ENCODE measurements at places on chromosomes 16 and 17. TPM values are rescaled to one million over a fixed set of nuclear protein-coding genes. Genes with fewer than 3 reads are reported as not detected.

The NUP93 gene
- total RNA-seq: 155 TPM

The LGALS9 gene
- 3.7 TPM for total RNA-seq

The LLGL2 gene
- 14.4 TPM for total RNA-seq

The GUCY2D gene
- total RNA-seq: not detected

The RAB37 gene
- total RNA-seq: not detected

The PHOSPHO1 gene
- total RNA-seq: 88.6 TPM

The DHX38 gene
- total RNA-seq: 77.7 TPM

DNA sequence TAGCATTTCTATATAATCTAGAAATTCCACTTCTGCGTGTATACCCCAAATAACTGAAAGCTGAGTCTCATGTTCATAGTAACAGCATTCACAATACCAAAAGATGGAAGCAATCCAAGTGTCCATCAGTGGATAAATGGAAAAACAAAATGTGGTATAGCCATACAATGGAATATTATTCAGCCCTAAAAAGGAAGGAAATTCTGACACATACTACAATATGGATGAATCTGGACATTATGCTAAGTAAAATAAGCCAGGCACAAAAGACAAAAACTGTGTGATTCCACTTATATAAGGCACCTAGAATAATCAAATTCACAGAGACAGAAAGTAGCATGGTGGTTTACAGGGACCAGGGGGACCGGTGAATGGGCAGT lies 20.4 kb downstream of the HOXB1 start:
- DNase-seq: no peak
- H3K4me1 ChIP-seq: no peaks in the 10 kb centered on the region
- no peaks in the 10 kb centered on the region for H3K36me3 ChIP-seq
- peaks cover 10% of the 10 kb centered on the region for H3K27me3 ChIP-seq

- H3K4me3 ChIP-seq: no peak overlapping the region
- no peaks in the 10 kb centered on the region for H3K4me1 ChIP-seq
- no peak for DNase-seq
- H3K27ac ChIP-seq: no peak overlapping the region
- H3K27me3 ChIP-seq: peaks cover 13% of the 10 kb centered on the region
- H3K36me3 ChIP-seq: no peaks in the 10 kb centered on the region
Measured at GRCh38 chr16:21206550-21206949, 4.8 kb downstream of the ZP2 start.

DNA sequence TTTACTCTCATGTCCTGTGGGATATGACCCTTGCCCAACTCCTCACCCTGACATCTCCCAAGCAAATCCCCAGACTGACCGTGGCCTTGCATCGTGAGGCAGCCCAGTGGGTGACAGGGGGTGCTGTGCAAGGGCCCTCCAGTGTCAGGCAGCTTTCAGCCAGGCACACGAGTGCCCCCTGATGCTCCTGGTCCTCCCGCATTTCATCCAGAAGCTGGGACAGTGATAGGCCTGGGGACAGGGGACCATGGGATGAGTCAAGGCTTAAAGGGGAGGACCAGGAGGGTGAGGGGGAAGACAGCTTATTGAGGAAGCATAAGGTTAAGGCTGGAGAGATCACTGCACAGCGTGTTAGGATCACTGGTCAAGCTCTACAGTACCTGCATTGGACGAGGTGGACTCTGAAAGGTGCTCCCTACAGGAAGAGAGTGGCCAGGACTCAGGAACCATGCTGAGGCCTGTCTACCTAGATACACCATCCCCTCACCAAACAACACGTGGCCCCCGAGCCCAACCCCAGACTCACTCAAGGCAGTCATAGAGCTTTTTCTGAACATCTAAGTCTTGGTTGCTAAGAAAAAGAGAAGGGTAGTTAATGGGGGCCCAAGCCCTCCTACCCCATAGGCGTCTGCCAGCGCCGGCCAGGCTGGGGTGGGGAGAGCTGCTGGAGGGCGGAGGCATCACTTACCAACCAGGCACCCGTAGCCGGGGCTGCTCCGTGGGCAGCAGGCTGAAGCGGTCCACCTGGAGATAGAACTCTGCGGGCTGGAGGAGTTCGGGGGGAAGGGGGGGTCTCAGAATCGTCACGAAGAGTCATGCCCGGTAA lies 998 bp downstream of the ACD start:
- H3K27ac ChIP-seq: peak overlapping the region; percentile 86
- H3K4me3 ChIP-seq: peak overlapping the region; percentile 66
- peaks cover 6% of the 10 kb centered on the region for H3K36me3 ChIP-seq
- H3K4me1 ChIP-seq: peaks cover 12% of the 10 kb centered on the region
- H3K27me3 ChIP-seq: no peaks in the 10 kb centered on the region

DNA sequence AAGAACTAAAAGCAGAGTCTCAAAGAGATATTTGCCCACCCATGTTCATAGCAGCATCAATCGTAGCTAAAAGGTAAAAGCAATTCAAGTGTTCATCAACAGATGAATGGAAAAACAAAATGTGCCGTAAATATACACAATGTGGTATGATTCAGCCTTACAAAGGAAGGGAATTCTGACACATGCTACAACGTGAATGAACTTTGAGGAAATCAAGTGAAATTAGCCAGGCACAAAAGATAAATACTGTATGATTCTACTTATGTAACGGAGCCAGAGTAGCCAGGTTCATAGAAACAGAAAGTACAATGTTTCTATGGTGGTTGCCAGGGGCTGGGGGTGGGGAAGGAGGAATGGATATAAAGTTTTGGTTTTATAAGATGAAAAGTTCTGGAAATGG lies 57.8 kb upstream of the IL34 start:
- H3K4me3 ChIP-seq: no peak overlapping the region
- H3K36me3 ChIP-seq: no peaks in the 10 kb centered on the region
- no peak for DNase-seq
- no peaks in the 10 kb centered on the region for H3K27me3 ChIP-seq

DNA sequence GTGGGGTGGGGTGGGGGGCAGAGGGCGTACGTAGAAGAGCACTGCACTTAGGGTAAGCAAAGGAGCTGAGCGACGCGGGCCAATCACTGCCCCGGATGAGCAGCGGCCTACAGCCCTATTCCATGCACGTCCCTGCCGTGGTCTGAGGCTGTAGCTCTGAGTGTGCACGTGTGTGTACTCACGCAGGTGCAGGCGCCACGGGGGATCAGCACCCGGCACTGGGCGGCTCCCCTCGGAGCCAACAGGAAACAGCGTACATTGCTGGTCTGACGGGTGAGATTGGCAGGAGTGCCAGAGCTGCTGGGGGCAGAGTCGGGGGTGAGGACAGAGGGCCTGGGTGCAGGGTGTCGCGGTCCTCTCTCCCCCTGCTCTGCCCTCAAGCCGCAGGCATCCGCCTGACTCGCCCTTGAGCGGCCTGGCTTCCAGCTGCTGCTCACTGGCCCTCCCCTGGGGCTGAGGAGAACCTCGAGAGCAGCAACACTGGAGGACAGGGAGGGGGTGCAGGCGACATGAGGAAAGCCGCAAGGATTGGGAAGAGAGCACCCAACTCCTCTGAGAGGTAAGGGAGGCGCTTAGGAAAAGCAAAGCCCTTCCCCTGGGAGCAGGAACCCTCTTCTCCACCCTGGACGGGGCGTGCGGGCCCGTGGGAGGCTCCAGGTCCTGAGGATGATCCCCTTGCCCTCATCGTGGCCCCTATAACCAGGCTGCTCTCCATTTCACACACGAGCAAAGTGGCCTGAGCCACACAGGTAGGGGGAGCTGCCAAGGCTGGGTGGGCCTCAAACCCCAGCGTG lies 57.8 kb downstream of the ENGASE start:
- H3K27ac ChIP-seq: no peak overlapping the region
- H3K4me3 ChIP-seq: no peak overlapping the region
- no peaks in the 10 kb centered on the region for H3K36me3 ChIP-seq
- peaks cover 76% of the 10 kb centered on the region for H3K27me3 ChIP-seq
- no peaks in the 10 kb centered on the region for H3K4me1 ChIP-seq
- DNase-seq: no peak

The ALOX12 gene
- not detected for total RNA-seq

The SCNN1B gene
- total RNA-seq: 1.5 TPM

- H3K4me1 ChIP-seq: no peaks in the 10 kb centered on the region
- no peaks in the 10 kb centered on the region for H3K27me3 ChIP-seq
- peaks cover 12% of the 10 kb centered on the region for H3K36me3 ChIP-seq
- no peak overlapping the region for H3K27ac ChIP-seq
- DNase-seq: no peak
Measured at GRCh38 chr16:68357923-68358322, 47.1 kb downstream of the PRMT7 start.

GRCh38 chr16:3971261-3971660 lies 90.7 kb upstream of the CREBBP start:
- H3K4me1 ChIP-seq: no peaks in the 10 kb centered on the region
- H3K36me3 ChIP-seq: no peaks in the 10 kb centered on the region
- H3K4me3 ChIP-seq: no peak overlapping the region
- DNase-seq: no peak
- H3K27ac ChIP-seq: no peak overlapping the region

- H3K36me3 ChIP-seq: no peaks in the 10 kb centered on the region
- H3K27me3 ChIP-seq: peaks cover 43% of the 10 kb centered on the region
- no peak for DNase-seq
- H3K4me3 ChIP-seq: no peak overlapping the region
Measured at GRCh38 chr16:82735673-82736091, 108.9 kb downstream of the CDH13 start.

- DNase-seq: no peak
- peak overlapping the region; percentile 41 for H3K27ac ChIP-seq
- no peaks in the 10 kb centered on the region for H3K4me1 ChIP-seq
Measured at GRCh38 chr17:8137645-8138373, 13.9 kb upstream of the HES7 start.

GRCh38 chr16:75319513-75320411 lies 68.3 kb upstream of the BCAR1 start:
- H3K4me1 ChIP-seq: peaks cover 22% of the 10 kb centered on the region
- H3K36me3 ChIP-seq: no peaks in the 10 kb centered on the region
- H3K27me3 ChIP-seq: no peaks in the 10 kb centered on the region

- H3K4me3 ChIP-seq: no peak overlapping the region
- no peaks in the 10 kb centered on the region for H3K27me3 ChIP-seq
- H3K27ac ChIP-seq: peak overlapping the region; percentile 96
- peaks cover 79% of the 10 kb centered on the region for H3K4me1 ChIP-seq
- H3K36me3 ChIP-seq: no peaks in the 10 kb centered on the region
Measured at GRCh38 chr16:53087101-53087500, 32.3 kb downstream of the CHD9 start.

- H3K27me3 ChIP-seq: peaks cover 22% of the 10 kb centered on the region
- no peaks in the 10 kb centered on the region for H3K4me1 ChIP-seq
- H3K36me3 ChIP-seq: no peaks in the 10 kb centered on the region
- no peak for DNase-seq
- H3K27ac ChIP-seq: no peak overlapping the region
- H3K4me3 ChIP-seq: no peak overlapping the region
Measured at GRCh38 chr16:80883159-80883642, 78.8 kb upstream of the CDYL2 start.

- DNase-seq: no peak
- no peak overlapping the region for H3K27ac ChIP-seq
- no peaks in the 10 kb centered on the region for H3K36me3 ChIP-seq
- no peaks in the 10 kb centered on the region for H3K4me1 ChIP-seq
- no peak overlapping the region for H3K4me3 ChIP-seq
- H3K27me3 ChIP-seq: no peaks in the 10 kb centered on the region
Measured at GRCh38 chr16:58046054-58046881, 20.7 kb downstream of the MMP15 start.

The REXO5 gene
- total RNA-seq: 9.1 TPM

DNA sequence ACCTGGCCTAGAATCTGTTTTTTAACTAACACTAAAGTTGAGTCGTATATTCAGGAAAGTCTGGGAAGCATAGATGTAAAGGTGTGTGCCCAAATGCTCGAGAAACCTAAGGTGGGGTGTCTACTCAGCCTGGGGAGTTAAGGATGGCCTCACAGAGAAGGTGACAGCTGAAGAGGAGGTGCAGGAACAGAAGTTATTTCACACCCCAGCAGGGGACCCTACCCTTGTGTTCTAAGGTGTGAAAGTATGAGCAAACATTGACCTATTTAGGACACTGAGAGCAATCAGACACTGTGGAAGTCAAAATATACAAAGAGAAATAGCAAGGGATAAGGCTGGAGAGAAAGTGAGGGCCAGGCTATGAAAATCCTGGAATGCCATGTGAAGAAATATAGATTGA lies 49.0 kb upstream of the DHX40 start:
- no peak overlapping the region for H3K4me3 ChIP-seq
- no peaks in the 10 kb centered on the region for H3K27me3 ChIP-seq
- H3K4me1 ChIP-seq: peaks cover 14% of the 10 kb centered on the region
- no peak for DNase-seq

The FLII gene
- total RNA-seq: 200 TPM

The TIMM22 gene
- total RNA-seq: 21.8 TPM

The NRN1L gene
- 0.59 TPM for total RNA-seq

The AARSD1 gene
- 32.9 TPM for total RNA-seq

The RND2 gene
- 5.5 TPM for total RNA-seq

- no peaks in the 10 kb centered on the region for H3K36me3 ChIP-seq
- no peaks in the 10 kb centered on the region for H3K4me1 ChIP-seq
Measured at GRCh38 chr17:64442541-64442971, 6.4 kb upstream of the MILR1 start.

The CCL22 gene
- not detected for total RNA-seq

The LCMT1 gene
- 56.3 TPM for total RNA-seq

DNA sequence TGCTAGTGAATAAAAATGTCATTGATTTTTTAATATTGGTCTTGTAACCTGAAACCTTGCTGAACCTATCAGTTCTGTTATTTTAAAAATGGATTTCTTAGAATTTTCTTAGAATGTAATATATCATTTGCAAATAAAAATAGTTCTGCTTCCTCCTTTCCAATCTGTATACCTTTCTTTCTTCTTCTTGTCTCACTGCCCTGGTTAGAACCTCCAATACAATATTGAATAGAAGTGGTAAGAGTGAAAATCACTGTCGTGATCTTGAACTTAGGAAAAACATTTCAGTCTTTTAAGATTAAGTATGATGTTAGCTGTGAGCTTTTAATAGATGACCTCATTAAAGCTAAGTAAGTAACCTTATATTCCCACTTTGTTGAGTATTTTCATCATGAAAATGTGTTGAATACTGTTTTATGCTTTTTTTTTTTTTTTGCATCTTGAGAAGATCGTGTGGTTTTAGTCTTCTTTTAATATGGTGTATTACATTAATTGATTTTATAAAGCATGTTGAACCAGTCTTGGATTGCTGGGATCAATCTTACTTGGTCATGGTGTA lies 104.8 kb upstream of the NACA2 start:
- no peaks in the 10 kb centered on the region for H3K36me3 ChIP-seq
- DNase-seq: no peak
- H3K4me3 ChIP-seq: no peak overlapping the region
- H3K27ac ChIP-seq: no peak overlapping the region

The MYO15B gene
- 9.3 TPM for total RNA-seq

The AOC3 gene
- total RNA-seq: 0.62 TPM

- DNase-seq: no peak
- H3K27me3 ChIP-seq: peaks cover 5% of the 10 kb centered on the region
- no peak overlapping the region for H3K27ac ChIP-seq
- no peaks in the 10 kb centered on the region for H3K36me3 ChIP-seq
- peak overlapping the region; percentile 46 for H3K4me3 ChIP-seq
Measured at GRCh38 chr17:28226563-28227315, 92.3 kb upstream of the TMEM97 start.

The UTS2R gene
- 0.52 TPM for total RNA-seq

The TMEM235 gene
- not detected for total RNA-seq

GRCh38 chr16:24357511-24357910 lies 101.4 kb downstream of the CACNG3 start:
- H3K27ac ChIP-seq: no peak overlapping the region
- no peak for DNase-seq
- no peaks in the 10 kb centered on the region for H3K4me1 ChIP-seq
- H3K36me3 ChIP-seq: no peaks in the 10 kb centered on the region
- no peaks in the 10 kb centered on the region for H3K27me3 ChIP-seq

The RPH3AL gene
- total RNA-seq: 1.3 TPM
